ACHN (cell line): ENCODE measurements at places on chromosomes 7 and 10.

DNA sequence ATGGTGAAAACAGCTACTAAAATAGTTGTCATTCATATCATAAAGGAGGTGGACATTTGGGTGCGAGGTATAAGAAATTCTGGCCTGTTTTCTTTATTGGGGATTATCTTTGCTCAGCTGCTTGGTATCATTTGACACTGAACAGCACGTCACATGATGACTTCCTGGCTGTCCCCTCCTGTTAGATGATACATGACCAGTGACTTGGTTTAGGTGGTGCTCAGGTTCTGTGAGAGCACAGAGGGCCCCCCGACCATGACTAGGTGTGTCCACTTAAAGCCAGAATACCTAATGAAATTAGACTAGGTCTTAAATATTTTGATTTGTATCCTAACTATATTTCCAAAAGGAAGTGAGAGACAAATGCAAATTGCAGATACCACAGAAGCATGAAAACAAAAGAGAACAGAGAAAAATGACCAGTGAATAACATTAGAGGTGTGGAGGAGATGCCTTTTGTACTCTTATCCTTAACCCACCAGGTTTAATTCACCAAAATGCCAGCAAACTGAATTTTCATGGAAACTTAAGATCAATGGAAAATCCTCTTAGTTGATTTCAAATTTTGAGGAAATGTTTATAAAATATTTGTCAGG is 50.6 kb upstream of the GJD4 start:
- DNase-seq: no peak

DNA sequence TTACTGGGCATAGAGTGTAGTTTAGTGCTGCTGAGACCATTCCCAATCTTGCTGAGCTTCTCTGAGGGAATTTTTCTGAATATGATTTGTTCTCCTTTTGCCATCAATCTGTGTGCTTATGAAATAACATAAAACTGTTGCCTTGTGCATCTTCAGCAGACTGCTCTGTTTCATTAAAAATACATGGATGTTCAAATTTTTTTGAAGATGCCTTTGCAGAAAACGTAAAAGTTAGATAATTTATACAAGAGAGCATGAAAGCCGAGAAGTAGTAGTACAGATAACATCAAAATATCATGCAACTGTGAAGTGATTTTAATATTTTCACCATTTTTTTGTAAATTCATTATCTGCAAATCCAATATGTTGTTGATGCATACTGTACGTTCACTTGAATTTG is 174.7 kb upstream of the CSTF2T start:
- no peak for DNase-seq

- DNase-seq: peak; percentile 75
Observed at GRCh38 chr7:76260171-76260703, 42.2 kb upstream of the HSPB1 start.

- DNase-seq: no peak
Observed at GRCh38 chr10:10205906-10206305, 811.8 kb upstream of the CELF2 start.

- DNase-seq: no peak
Observed at GRCh38 chr10:15345450-15345849, 25.6 kb downstream of the FAM171A1 start.
